Skin of body (tissue), 3 donors: ENCODE measurements at places on chromosomes 6 and 20.

DNA sequence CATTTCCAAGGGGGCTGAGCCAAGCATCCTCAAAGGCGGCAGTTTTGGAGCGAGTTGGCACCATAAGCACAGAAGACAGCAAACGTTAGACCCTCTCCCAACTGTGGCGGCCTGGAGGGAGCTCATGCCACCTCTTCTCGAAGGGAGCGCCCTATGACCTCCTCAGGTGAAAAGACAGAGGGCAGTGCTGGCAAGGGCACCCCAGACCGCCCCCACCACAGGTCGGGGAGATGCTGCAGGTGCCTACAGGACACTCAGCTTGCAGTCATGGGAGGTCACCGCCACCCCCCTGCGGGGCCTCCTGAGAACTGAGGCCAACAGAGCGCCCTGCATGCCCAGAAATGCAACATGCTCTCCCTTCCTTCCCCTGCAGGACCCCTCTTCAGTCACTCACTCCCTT is 45.1 kb upstream of the BHLHE23 start:
- no peak for DNase-seq

GRCh38 chr6:163324688-163325389 is 89.7 kb upstream of the QKI start:
- peak; percentile 58 for DNase-seq

DNA sequence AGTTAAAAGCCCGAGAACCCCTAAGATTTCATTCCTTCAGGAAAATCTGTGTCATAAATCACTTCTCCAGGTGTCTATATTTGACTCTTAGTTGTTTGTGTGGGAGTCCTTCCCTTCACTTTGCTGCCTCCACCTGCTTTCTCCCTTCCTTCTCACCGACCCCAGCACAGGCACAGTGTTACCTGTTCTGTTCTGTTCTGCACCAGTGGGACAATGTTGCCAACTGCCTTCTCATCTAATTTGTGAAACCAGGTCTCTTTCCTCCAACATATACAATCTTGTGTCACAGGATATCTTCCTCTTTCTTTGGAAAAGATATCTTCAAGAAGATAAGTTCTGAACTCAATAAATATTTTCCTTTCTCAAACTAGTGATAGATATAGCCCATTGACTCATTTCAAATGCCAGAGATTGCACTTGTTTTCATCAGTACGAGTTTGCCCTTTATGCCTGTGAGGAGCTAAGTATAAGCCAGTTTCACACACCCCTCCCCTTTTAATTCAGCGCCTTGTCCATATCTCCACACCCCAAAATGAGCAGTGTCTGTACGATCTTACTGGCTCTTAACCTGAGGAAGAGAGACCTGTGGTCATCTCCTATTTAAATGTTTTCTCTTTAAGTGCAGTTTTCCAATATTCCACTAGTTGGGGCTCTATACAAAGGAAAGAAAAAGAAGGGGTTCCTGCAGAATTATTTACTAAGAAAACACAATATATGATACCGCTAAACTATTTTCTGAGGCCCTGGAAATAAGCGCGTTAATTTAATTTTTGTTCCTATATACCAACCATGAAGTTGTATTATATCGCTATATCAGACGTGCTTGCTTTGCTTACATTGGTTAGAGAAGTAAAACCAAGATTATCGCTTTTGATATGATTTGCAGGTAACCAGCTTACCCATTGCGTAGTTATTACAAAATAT is 81.6 kb upstream of the PREP start:
- peak; percentile 25 for DNase-seq

DNA sequence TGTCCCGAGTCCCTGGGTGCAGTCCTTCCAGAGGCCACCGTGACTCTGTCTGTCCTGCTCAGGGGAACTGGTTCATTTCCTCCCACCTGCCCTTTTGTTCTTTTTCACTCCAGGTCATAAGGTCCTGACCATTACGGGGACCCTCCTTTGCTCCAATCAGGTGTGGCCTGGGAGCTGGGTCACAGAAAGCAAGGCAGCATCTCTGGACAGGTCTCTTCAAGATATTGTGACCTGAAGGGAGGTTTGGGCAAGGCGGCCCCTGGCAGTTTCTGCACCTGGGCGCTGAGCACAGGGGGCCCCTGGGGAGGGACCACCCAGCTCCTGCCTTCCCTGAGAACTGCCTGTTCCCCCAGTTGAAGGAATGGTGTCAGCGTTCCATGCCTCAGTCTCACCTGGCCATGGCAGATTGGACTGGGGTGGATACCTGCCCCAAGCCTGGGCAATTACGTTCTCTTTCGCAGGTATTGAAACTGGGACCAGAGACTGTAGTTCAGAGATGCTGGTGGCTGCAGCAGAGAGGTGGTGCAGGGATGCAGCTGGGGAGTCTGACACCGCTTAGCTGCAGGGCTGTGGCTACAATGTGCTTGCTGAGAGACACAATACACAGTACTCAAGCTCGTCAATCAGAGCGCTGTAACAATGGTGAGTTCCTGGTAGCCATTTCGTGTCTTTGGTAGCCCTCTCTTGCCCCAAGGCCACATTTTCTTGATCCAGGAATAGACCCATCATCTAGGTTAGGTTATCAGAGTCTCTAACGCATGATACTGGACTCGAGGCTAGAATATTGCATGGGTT is 15.6 kb upstream of the NELFCD start:
- DNase-seq = no peak

- DNase-seq = no peak
Observed at GRCh38 chr20:62832212-62832922, 15.5 kb downstream of the COL9A3 start.

- no peak for DNase-seq
Observed at GRCh38 chr6:37582306-37582705, 82.6 kb upstream of the CCDC167 start.

- DNase-seq = no peak
Observed at GRCh38 chr6:36113049-36113448, 17.3 kb upstream of the MAPK13 start.

GRCh38 chr6:138535728-138536455 is 36.6 kb upstream of the NHSL1 start:
- no peak for DNase-seq
